IPS DF 19.7 (cell line): ENCODE measurements at places on chromosomes 3 and 15.

GRCh38 chr3:144557515-144557914, 585.9 kb downstream of the DIPK2A start:
- DNase-seq, result no peak

- no peak for DNase-seq
These were observed 249.3 kb upstream of the SOX14 start for GRCh38 chr3:137514853-137515252.

DNA sequence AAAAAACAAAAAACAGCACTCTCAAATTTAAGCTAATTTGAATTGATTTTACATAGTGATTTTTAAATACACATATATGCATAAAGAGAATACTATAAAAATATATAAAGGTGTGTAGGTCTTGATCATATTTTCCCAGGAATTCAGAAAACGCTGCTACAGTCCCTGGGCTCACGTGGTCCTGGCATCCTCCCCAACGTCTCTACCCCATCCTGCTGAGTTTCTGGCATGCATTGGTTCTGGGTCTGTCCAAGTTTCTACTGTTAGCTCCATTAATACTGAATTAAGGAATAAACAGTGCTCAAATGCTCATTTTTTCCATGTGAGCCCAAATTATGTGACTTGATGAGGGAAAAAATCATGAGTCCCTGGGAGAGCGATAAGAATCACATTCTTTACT, 32.7 kb upstream of the LAMP3 start:
- DNase-seq, result no peak

DNA sequence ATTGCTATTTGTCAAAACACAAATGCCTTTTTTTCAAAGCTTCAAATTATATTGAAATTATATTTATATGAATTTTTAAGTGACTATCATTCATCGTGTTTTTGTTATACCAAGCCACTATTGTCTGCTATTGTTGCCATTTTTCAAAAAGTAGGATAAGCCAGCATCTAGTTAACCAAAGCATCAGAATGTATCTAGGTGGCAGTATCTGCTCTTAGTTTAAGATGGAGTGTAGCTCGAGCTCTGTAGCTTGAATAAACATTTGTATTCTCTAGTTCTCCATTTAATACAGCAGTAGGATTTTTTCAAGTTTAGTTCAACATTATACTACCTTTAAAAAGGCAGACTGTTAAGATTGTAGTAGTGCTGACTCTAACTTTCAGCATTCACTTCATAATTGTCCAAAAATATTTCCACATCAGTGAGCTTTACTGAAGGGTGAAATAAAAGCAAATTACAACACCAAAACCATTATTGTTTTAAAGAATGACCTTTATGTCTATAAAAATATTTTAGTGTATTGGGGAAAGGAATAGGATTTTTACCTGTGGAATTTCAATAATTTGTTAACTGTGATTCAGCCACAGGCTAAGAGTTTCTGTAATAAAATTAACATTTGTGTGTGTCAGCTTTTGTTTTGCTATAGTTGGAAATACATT, 19.6 kb upstream of the C15orf61 start:
- no peak for DNase-seq

GRCh38 chr3:161137260-161137659, 32.1 kb upstream of the B3GALNT1 start:
- DNase-seq, result no peak

DNA sequence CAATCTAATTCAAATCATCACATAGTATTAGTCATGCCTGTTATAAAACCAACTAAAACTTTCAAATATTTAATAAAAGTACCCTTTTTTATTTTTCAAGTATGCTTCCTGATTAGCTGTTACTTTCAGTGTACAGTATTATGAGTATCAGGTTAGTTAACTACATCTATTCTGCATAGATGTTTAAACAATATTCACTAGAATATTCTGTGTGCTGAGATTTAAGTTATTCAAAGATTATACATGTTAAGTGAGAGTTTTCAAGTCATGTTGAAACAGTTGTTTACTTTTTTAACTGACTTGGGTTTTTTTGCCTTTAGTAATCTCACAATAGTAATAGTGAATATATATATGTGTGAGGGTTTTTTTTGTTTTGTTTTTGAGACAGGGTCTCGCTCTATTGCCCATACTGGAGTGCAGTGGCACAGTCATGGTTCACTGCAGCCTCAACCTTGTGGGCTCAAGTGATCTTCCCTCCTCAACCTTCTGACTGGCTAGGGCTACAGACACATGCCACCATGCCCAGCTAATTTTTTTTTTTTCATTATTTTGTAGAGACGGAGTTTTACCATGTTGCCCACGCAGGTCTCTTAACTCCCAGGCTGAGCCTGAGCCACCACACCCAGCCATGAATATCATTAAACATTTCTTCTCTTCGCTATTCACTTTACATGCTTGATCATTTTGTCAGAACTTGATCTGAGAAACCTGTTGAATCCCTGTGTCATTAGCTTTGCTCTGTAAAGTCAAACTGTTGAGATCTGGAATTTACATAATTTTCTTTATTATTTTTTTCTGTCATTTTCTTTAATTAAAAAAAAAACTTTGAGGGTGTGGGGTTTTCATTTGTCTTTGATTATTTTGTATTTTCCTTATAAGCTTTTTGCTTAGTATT, 286.2 kb upstream of the UBE2E1 start:
- no peak for DNase-seq

DNA sequence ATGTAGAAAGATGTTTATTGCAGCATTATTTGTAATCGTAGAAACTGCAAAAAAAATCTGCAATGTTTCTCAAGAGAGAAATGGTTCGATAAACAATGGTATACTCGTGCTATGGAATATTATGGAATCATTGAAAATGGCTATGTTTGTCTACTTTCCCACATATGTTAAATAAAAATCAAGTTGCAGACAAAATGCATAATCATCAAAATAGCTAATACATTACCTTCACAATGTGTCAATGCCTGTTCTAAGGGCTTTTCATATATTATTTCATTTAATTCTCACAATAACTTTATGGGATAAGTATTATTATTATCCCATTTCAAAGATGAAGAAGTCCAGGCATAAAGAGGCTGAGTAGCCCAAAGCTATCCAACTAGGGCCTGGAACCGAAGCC, 2.2 kb upstream of the EIF2B5 start:
- no peak for DNase-seq

- DNase-seq, result no peak
These were observed 7.2 kb upstream of the CFAP161 start for GRCh38 chr15:81126892-81127291.

DNA sequence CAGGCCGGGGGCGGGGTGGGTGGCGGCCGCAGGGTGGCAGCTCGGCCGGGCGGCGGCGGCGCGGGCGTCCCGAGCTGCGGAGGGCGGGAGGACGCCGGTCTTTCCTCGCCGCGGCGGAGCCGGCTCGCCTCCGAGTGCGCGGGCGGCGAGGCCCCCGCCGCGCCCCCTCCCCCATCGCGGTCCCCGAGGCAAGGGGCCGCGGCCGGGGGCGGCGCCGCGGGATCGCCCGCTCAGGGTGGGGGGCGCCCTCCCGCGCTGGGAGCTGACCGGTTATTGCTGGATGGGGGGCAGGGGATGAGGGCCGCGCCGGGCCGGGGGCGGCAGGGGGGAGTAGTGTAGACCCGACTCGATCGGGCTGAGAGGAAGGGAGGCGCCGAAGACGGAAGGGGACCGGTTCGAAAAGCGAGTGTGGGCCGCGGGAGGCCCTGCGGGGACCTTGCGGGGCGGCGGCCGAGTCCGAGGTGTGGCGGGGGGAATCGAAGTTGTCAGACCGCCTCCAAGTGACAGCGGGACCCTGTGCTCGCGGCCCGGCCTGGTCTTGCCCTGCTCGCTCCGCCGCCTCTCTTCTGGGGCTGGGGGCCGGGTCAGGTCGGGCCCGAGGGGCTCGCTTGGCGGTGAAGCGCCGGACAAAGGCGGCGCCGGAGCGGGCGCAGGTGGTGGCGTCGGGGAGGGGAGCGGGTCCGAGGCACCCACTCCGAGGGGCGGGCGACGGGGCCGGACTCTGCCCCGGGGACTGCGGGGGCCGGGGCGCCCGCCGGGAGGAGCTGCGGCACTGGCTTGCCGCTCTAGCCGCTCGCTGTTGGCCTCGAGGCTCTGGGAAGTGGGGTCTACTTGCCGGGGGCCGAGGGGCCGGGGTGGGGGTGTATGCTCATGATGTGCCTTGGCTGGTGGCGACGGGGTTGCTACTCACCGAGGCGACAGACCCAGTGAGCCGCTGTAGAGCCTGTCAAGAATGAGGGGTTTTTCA, 1.1 kb downstream of the BAHD1 start:
- no peak for DNase-seq

GRCh38 chr3:132315851-132316250, 1.4 kb upstream of the ACP3 start:
- DNase-seq, result no peak

- DNase-seq, result no peak
These were observed 564.7 kb downstream of the AGBL1 start for GRCh38 chr15:86644339-86644738.

GRCh38 chr3:111811811-111812210, 47.3 kb upstream of the PHLDB2 start:
- DNase-seq, result no peak

DNA sequence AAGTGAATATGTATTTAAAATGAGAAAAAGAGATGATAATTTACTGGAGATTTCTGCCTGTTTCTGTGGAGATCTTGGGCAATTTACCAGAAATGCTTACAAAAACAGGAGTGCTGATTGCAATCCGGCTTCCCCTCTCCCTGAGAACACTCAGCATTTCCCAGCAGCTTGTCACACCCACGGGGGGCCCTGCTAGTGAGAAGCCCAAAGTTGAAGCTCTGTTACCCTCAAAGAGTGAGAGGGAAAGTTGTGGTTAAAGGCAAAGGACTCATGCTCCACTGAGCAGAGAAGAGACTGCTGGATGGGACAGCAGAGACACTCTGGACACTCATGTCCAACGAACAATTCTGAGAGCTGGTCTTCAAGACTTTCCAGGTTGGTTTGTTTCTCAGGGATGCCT, 2.9 kb downstream of the MCTP2 start:
- DNase-seq, result no peak

- DNase-seq, result no peak
These were observed 486.6 kb downstream of the SOX2 start for GRCh38 chr3:182198345-182198744.

- DNase-seq, result no peak
These were observed 156.7 kb downstream of the KLF13 start for GRCh38 chr15:31483053-31483985.

DNA sequence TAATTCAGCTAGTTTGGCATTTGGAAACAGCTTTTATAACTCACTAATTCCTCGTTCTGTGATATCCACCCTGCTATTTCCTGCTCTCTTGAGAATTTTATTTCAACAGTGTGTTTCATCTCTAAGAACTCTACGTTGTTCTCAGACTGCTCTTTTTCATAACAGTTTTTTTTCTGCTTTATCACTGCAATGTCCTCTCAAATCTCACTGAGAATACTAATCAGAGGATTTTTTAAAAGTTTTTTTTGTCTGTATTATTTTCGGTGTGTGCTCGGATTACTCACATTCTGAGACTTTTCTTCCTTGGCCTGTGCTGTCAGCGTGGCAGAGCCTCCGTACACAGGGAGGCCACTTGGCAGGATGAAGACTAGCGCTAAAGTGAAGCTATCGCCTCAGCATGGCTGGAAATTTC, 59.4 kb upstream of the NEO1 start:
- DNase-seq, result no peak

GRCh38 chr15:57789225-57789624, 82.7 kb downstream of the POLR2M start:
- no peak for DNase-seq

GRCh38 chr3:36649125-36649524, 115.2 kb downstream of the DCLK3 start:
- no peak for DNase-seq

DNA sequence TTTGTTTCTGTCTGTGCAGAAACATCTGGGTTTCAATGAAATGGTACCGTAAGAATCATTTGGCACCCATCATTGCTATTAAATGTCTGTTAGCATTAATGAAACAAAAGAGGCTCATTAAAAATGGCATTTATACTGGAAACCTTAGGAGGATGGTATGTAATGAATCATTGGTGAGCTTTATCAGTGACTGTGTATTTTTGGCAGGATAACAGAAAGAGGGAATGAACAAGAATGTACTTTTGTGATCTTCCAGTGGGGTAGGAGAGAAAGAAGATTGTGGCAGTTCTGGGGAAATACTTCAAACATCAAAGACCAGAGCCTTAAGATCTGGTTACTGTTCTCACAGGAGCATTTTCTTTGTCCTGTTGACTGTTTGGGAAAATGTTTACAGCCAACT, 4.7 kb upstream of the DCBLD2 start:
- DNase-seq, result no peak
